ENCODE measurements at places on chromosomes 5 and 9. TPM values are rescaled to one million over a fixed set of nuclear protein-coding genes. Genes with fewer than 3 reads are reported as not detected.

DNA sequence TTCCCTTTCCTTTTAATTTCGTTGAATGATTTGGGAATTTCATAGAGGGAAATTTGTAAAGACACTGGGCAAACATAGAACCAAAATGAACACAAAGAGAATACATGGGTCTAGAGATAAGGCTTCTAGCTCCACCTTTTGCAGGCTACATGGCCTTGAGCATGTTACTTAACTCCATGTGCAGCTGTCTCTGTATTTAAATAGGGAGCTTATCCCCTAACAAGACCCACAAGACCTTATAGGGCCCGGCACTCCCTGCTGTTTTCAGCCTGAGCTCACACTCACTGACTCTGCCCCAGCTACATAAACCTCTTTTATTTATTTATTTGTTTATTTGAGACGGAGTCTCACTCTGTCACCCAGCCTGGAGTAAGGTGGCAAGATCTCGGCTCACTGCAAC lies 30.6 kb upstream of the TLE1 start:
- DNase-seq, result no peak
- no peaks in the 10 kb centered on the region for H3K27me3 ChIP-seq
- no peaks in the 10 kb centered on the region for H3K4me1 ChIP-seq

- peaks cover 66% of the 10 kb centered on the region for H3K27me3 ChIP-seq
- DNase-seq, result no peak
- no peaks in the 10 kb centered on the region for H3K4me1 ChIP-seq
- no peaks in the 10 kb centered on the region for H3K36me3 ChIP-seq
- H3K27ac ChIP-seq, result no peak overlapping the region
Measured at GRCh38 chr9:14339746-14340145, 25.8 kb upstream of the NFIB start.

GRCh38 chr9:82271106-82271561 lies 282.6 kb downstream of the SPATA31D1 start:
- H3K4me1 ChIP-seq, result peaks cover 8% of the 10 kb centered on the region
- H3K27ac ChIP-seq, result no peak overlapping the region
- no peak overlapping the region for H3K4me3 ChIP-seq
- peak; percentile 95 for DNase-seq

DNA sequence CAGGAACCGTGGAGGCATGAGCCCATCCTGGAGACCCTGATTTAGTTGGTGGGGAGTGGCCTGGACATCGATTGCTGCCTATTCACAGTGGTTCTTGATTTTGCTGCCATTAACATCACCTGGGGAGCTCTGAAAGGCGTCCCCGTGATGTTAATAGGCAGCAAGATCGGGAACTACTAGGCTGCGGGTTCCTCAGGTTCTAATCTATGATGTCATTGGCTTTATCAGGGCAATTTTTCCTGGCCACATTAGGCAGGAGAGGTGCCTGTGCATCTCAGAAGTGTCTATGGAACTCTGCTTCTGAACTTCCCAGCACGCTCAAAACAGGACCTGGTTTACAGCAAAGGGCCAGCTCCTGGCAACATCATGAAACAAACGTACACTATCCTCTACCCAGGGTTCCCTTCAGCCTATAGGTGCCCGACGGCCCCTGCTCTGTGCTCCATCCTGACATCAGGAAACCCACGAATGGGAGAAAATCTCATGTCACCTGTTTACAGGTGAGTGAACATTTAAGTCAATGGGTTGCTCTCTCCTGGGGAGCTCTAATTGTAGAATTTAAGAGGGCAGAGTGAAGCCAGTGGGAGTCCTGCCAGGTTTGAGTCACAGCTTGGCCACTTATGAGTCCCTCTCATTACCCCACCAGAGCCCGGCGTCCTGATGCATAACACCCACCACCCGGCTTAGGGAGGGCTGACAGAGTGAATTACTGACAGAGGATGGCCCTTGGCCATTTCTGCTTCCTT lies 49.4 kb downstream of the ROPN1L start:
- no peak overlapping the region for H3K4me3 ChIP-seq
- H3K27ac ChIP-seq, result no peak overlapping the region
- DNase-seq, result no peak
- peaks cover 8% of the 10 kb centered on the region for H3K4me1 ChIP-seq

GRCh38 chr9:69446496-69446895 lies 121.5 kb downstream of the ENTREP1 start:
- H3K27ac ChIP-seq, result no peak overlapping the region
- no peak for DNase-seq
- H3K27me3 ChIP-seq, result no peaks in the 10 kb centered on the region
- H3K4me3 ChIP-seq, result no peak overlapping the region
- H3K4me1 ChIP-seq, result no peaks in the 10 kb centered on the region
- peaks cover 1% of the 10 kb centered on the region for H3K36me3 ChIP-seq

DNA sequence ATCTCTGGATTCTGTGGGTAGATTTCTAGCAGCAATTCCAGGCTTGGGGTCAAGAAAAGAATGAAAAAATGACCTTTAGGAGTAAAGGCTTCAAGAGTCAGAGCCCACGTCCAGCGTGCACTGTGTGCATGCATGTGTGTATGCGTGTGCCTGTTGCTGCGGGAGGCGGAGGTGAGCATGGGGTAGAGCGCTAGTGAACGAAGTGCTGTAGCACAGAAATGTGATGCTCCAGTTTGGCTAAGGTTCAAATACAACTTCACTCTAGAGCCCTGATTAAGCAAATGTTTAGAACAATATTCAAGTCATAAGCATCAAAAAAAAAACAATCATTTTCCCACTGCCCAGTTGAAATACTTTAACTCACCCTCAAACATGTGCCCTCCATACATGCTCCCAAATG lies 403.9 kb downstream of the ZNF608 start:
- H3K36me3 ChIP-seq, result no peaks in the 10 kb centered on the region
- H3K4me1 ChIP-seq, result 0 out of 2 replicates have a peak, but pooled peaks cover 2% of the 10 kb centered on the region
- H3K27me3 ChIP-seq, result peaks cover 3% of the 10 kb centered on the region
- no peak overlapping the region for H3K27ac ChIP-seq

- no peak for DNase-seq
- H3K27me3 ChIP-seq, result no peaks in the 10 kb centered on the region
- no peak overlapping the region for H3K27ac ChIP-seq
Measured at GRCh38 chr9:121133104-121133816, 58.5 kb downstream of the CNTRL start.

GRCh38 chr9:111484572-111484894 lies 350 bp upstream of the ECPAS start:
- H3K27me3 ChIP-seq, result no peaks in the 10 kb centered on the region
- H3K4me3 ChIP-seq, result peak overlapping the region; percentile 75
- peak overlapping the region; percentile 76 for H3K27ac ChIP-seq
- H3K4me1 ChIP-seq, result peaks cover 2% of the 10 kb centered on the region
- DNase-seq, result peak; percentile 15
- H3K36me3 ChIP-seq, result no peaks in the 10 kb centered on the region

SHLD3 gene
- polyA plus RNA-seq, result 1.6 TPM

PCDH12 gene
- polyA plus RNA-seq, result 0.02 TPM

GRCh38 chr9:4680750-4681149 lies 1.4 kb downstream of the CDC37L1 start:
- no peak overlapping the region for H3K27ac ChIP-seq
- peak overlapping the region; percentile 60 for H3K4me3 ChIP-seq
- peak; percentile 31 for DNase-seq
- peaks cover 5% of the 10 kb centered on the region for H3K36me3 ChIP-seq
- no peaks in the 10 kb centered on the region for H3K27me3 ChIP-seq

SLC1A1 gene
- 2.2 TPM for polyA plus RNA-seq

GRCh38 chr9:123488722-123489321 lies 132.8 kb downstream of the CRB2 start:
- H3K4me3 ChIP-seq, result no peak overlapping the region
- no peaks in the 10 kb centered on the region for H3K36me3 ChIP-seq
- DNase-seq, result no peak
- no peaks in the 10 kb centered on the region for H3K4me1 ChIP-seq

- H3K4me3 ChIP-seq, result no peak overlapping the region
- no peaks in the 10 kb centered on the region for H3K27me3 ChIP-seq
- no peaks in the 10 kb centered on the region for H3K36me3 ChIP-seq
- DNase-seq, result no peak
- no peak overlapping the region for H3K27ac ChIP-seq
- H3K4me1 ChIP-seq, result no peaks in the 10 kb centered on the region
Measured at GRCh38 chr9:83491995-83492394, 46.2 kb downstream of the FRMD3 start.

- H3K4me1 ChIP-seq, result no peaks in the 10 kb centered on the region
- H3K27ac ChIP-seq, result no peak overlapping the region
- H3K4me3 ChIP-seq, result no peak overlapping the region
- DNase-seq, result no peak
Measured at GRCh38 chr5:37603072-37603471, 224.0 kb downstream of the WDR70 start.

CCL27 gene
- 0.17 TPM for polyA plus RNA-seq

DNA sequence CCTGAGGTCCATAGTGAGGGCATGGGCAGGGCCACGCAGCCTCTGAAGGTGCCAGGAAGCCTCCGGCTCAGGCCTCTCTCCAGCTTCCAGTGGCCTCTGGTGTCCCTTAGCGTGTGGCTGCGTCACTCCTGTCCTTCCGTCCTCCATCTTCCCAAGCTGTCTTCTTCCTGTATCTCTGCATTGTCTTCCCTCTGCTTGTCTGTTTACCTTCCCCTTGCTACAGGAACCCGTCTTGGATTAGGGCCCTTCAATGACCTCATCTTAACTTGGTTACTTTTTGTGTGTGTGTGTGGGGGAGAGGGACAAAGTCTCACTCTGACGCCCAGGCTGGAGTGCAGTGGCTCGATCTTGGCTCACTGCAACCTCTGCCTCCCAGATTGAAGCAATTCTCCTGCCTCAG lies 14.4 kb downstream of the ASS1 start:
- H3K4me3 ChIP-seq, result no peak overlapping the region
- no peaks in the 10 kb centered on the region for H3K4me1 ChIP-seq
- H3K36me3 ChIP-seq, result no peaks in the 10 kb centered on the region
- H3K27me3 ChIP-seq, result peaks cover 9% of the 10 kb centered on the region

DNA sequence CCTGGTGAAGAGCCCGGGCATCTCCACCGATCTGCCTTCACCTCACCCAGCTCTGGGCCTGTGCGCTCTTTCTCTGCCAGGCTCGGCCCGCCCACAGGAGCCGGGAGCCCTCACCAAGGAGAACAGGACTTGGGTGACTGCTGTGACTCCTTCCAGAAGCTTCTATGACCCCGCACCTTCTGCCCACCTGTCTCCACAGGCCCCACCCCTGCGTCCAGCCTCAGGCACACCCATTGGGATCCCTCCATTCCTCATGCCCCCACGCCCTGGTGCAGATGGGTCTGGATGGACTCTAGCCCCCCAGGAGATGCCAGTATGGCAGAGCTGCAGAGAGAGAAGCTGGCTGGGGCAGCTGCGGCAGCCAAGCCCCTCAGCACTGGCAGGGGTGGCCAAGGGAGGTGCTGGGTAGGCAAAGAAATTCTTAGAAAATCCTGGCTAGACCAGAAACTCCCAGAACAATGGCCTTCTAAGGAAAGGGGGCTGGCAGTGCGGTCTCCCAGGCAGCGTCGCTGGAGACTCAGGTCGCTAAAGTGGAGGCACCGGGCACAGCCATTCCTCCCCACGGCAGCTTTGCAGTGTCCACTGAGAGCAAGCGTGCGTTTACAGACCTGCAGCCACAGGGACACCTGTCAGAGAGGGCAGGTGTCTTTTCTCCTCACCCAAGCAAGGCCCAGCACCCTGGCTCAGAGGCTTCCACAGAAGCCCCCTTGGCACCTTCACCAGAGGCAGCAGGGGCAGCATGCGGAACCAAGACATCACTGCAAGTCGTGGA lies 17.3 kb downstream of the LPCAT1 start:
- no peaks in the 10 kb centered on the region for H3K27me3 ChIP-seq
- DNase-seq, result no peak
- peaks cover 2% of the 10 kb centered on the region for H3K4me1 ChIP-seq
- H3K36me3 ChIP-seq, result peaks cover 32% of the 10 kb centered on the region

- no peak overlapping the region for H3K4me3 ChIP-seq
- peak; percentile 33 for DNase-seq
- H3K36me3 ChIP-seq, result no peaks in the 10 kb centered on the region
- H3K4me1 ChIP-seq, result peaks cover 13% of the 10 kb centered on the region
Measured at GRCh38 chr5:61344187-61344944, 12.3 kb downstream of the ZSWIM6 start.

DNA sequence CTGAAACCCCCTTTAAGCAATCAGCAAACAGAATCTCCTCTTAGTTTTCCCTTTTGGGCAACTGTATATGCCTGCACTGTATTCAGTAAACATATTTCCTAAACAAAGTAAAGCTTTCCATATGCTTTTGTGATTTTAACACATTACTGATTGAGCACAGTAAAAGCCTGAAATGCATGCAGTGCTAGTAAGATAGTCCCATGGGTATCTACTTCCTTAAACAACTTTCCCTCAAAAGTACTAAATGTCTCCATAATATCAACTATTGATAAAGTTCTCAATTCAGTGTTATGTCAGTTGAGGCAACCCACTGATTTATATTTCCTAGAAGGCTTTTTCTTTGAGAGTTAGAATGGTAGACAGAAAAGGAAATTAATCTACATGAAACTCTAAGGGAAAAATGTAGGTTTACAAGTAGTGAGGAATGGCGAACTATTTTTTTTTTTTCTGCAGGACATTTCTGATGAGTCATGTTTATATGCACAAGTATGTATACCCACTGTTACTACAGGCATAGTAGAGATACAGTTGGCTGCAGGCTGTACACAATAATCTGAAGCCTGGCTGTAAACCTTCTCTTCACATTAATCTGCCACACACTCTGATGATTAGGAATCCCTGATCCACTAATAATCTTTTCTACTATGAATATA lies 31.2 kb upstream of the CEP120 start:
- no peaks in the 10 kb centered on the region for H3K27me3 ChIP-seq
- H3K4me1 ChIP-seq, result peaks cover 4% of the 10 kb centered on the region
- H3K27ac ChIP-seq, result peak overlapping the region; percentile 62
- DNase-seq, result peak; percentile 61
- H3K36me3 ChIP-seq, result no peaks in the 10 kb centered on the region
- H3K4me3 ChIP-seq, result no peak overlapping the region

JAKMIP2 gene
- polyA plus RNA-seq, result not detected

DNA sequence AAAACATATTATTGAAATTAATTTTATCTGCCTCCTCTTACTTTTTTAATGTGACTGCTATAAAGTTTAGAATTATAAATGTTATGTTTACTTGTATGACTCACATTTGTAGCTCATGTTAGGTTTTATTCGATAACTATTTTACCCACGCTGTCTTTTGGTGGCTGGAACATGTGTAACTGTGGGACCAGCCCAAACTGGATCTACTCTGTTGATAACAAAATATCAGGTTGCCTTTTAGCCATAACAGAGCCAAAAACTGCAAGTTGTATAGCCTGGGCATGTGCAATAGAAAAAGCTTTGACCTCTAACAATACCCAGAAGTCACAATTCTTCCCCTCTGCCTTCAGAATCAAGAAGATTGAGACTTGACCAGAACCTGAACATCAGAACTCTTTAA lies 356.5 kb downstream of the PRELID2 start:
- no peak overlapping the region for H3K27ac ChIP-seq
- H3K27me3 ChIP-seq, result no peaks in the 10 kb centered on the region
- H3K4me3 ChIP-seq, result no peak overlapping the region
- no peaks in the 10 kb centered on the region for H3K36me3 ChIP-seq
- peaks cover 11% of the 10 kb centered on the region for H3K4me1 ChIP-seq
- DNase-seq, result peak; percentile 76

IZUMO3 gene
- polyA plus RNA-seq, result not detected

IFNA21 gene
- not detected for polyA plus RNA-seq

RXRA gene
- polyA plus RNA-seq, result 17.9 TPM

- H3K27me3 ChIP-seq, result peaks cover 26% of the 10 kb centered on the region
- no peak for DNase-seq
- H3K4me3 ChIP-seq, result no peak overlapping the region
- H3K36me3 ChIP-seq, result no peaks in the 10 kb centered on the region
- H3K4me1 ChIP-seq, result peaks cover 2% of the 10 kb centered on the region
Measured at GRCh38 chr9:96121136-96121535, 180.8 kb downstream of the HSD17B3 start.

FGF18 gene
- polyA plus RNA-seq, result 0.15 TPM

Data from IMR-90 (cell line).